Progenitor cell of endocrine pancreas (in vitro differentiated cells): ENCODE measurements at places on chromosomes 4 and X. TPM values are rescaled to one million over a fixed set of nuclear protein-coding genes. Genes with fewer than 3 reads are reported as not detected.

NPNT gene
- total RNA-seq = 6.5 and 7.6 TPM in 2 replicates

DNA sequence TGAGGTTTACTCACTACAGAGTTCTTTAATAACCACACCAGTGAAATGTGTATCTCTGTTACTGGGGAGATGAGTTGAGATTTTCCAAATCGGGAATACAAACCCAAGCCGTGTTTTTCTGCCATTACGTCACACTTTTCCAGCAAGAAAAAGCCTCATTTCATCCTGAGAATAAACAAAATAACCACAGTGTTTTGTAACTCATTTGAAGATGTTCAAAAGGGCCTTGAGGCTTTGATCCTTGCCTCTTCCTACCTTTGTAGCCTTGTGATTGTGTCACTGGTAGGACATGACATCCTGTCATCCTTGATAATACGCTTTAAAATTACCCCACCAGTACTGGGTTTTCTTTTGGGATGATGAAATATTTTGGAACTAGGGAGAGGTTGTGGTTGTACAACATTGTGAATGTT is 2.9 kb downstream of the USP11 start:
- no peak for DNase-seq

- DNase-seq = no peak
Measured at GRCh38 chr4:140764785-140765392, 8.7 kb upstream of the TBC1D9 start.

DNA sequence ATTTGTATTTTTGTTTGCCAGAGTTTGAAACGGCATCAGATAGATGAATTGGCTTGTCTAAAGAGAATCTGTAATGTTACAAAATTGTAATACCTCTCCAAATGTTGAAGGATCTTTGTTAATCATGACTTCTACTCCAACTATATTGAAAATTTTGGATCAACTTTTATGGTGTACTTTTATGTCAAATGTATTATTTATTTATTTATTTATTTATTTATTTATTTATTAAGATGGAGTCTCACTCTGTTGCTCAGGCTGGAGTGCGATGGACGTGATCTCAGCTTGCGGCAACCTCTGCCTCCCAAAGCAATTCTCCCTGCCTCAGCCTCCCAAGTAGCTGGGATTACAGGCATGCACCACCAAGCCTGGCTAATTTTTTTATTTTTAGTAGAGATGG is 36.0 kb downstream of the RPA4 start:
- no peak for DNase-seq

DNA sequence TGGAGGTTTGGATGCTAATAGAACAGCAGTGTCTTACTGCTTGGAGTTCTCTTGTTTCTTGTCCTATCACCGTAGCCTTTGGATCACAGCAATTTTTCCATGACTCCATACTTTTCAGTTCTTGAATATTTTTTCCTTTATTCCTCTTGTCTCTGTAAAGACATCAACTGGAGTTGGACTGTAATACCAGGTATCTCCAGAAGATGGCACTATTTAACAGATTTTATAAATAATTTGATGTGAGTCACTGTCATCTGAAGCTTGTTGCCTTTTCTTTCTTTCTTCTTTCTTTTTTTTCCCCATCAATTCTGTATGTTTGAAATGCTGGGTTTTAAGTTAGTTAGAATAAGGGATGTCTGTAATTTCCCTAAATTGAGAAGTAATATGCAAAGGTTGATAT is 24.1 kb downstream of the HPRT1 start:
- no peak for DNase-seq

DNA sequence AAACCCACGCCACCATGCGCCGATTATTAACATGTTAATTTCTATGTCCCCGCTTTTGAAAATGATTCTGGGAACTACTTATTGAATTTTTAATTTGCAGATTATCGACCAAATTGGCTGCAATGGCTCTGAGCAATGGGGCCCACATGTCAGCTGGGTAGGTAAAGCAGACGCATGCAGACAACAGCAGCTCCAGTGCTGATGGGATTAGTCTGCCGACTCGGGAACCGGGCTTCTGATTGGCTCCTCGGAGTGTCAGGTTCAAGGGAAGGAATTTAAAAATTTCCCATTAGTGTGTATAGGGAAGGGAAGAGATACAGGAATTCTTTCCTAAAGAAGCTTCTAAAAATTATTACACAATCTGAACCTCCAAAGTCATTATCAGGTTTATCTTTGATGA is 77.4 kb upstream of the PPARGC1A start:
- DNase-seq = no peak
